B cell (primary cell): ENCODE measurements at places on chromosomes 4 and X. TPM values are rescaled to one million over a fixed set of nuclear protein-coding genes. Genes with fewer than 3 reads are reported as not detected.
A peak's percentile ranks its signal among the peaks of the same experiment; 100 is the strongest.

- H3K4me1 ChIP-seq = no peaks in the 10 kb centered on the region
- no peak overlapping the region for H3K27ac ChIP-seq
- DNase-seq = no peak
- H3K4me3 ChIP-seq = no peak overlapping the region
Measured at GRCh38 chr4:83922402-83922801, 386.5 kb downstream of the GPAT3 start.

DNA sequence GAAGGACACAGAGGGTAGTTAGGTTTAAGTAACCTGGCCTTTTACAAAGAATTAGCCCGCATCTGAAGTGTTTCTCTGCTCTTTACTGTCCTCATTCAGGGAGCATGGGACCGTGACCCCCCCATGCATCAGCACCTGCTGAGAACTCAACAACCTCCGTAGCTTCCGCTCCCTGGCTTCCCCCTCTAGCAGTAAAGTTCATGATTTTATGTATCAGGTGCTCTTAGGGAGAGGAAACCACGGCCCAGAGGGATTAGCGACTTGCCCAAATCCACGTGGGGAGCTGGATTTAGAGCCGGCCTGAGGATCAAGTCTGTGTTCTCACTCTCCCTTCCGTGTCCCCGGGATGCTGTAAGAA lies 284.6 kb upstream of the GATB start:
- no peak overlapping the region for H3K4me3 ChIP-seq
- peaks cover 12% of the 10 kb centered on the region for H3K4me1 ChIP-seq
- H3K27me3 ChIP-seq = peaks cover 3% of the 10 kb centered on the region

DNA sequence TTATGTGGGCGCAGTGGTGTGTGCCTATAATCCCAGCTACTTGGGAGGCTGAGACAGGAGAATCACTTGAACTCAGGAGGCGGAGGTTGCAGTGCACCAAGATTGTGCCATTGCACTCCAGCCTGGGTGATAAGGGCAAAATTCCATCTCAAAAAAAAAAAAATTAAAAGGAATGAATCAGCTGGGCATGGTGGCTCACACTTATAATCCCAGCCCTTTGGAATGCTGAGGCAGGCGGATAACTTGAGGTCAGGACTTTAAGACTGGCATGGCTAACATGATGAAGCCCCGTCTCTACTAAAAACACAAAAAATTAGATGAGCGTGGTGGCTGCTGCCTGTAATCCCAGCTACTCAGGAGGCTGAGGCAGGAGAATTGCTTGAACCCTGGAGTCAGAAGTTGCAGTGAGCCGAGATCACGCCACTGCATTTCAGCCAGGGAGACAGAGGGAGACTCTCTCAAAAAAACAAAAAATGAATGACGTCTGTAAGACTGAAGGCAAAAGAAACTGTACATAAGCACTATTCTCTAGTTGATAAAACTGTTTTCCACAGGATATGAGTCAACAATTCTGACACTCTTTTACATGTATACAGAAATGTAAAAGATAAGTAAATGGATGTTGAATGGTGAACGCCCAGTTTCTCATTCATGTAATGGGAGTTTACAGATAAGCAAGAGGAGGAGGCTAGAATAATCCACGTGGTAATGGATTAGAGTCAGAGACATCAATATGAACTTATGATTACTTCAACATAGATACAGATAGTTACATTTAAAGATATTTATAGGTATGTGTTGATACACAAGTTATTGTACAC lies 22.2 kb downstream of the CENPC start:
- no peak overlapping the region for H3K27ac ChIP-seq
- no peaks in the 10 kb centered on the region for H3K27me3 ChIP-seq
- peaks cover 3% of the 10 kb centered on the region for H3K36me3 ChIP-seq
- DNase-seq = no peak
- peaks cover 8% of the 10 kb centered on the region for H3K4me1 ChIP-seq
- no peak overlapping the region for H3K4me3 ChIP-seq

ATOH1 gene
- polyA plus RNA-seq = not detected in 2 replicates

- no peaks in the 10 kb centered on the region for H3K27me3 ChIP-seq
- peaks cover 14% of the 10 kb centered on the region for H3K4me1 ChIP-seq
- DNase-seq = no peak
- no peak overlapping the region for H3K4me3 ChIP-seq
Measured at GRCh38 chr4:11287055-11287454, 141.6 kb downstream of the HS3ST1 start.

DNA sequence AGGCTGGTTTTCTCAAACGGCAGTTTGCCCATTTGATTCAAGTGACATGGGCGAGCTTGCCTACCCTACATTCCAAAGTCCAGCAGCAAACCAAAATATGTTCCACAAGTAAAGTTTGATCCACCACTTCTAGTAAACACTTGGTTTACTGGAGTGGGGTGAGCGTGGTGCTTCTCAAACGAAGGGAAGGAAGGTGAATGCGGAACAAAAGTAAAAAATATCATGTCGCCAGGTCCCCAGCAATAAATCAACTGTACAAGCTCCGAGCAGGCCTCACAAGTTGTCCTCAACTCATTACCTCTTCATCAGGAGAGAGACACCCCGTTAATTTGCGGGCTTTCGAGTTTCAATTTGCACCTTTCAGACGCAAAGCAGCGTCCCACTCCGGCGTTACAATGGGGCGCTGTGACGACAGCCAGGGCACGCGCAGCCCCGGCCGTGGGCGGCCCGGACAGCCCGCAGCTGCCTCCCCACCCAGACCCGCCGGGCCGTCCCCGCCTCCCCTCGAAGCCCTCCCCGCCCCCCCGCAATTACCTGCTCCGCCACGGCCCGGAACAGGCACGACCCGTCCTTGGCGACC lies 1.0 kb downstream of the OTUD4 start:
- DNase-seq = peak; percentile 91
- H3K27ac ChIP-seq = peak overlapping the region; percentile 94
- no peaks in the 10 kb centered on the region for H3K36me3 ChIP-seq
- peak overlapping the region; percentile 73 for H3K4me3 ChIP-seq
- H3K27me3 ChIP-seq = no peaks in the 10 kb centered on the region

GRCh38 chr4:163535657-163536056 lies 41.2 kb downstream of the TMA16 start:
- H3K27ac ChIP-seq = peak overlapping the region; percentile 42
- H3K27me3 ChIP-seq = no peaks in the 10 kb centered on the region
- H3K36me3 ChIP-seq = peaks cover 80% of the 10 kb centered on the region
- no peak overlapping the region for H3K4me3 ChIP-seq
- DNase-seq = no peak
- no peaks in the 10 kb centered on the region for H3K4me1 ChIP-seq

SPP1 gene
- not detected in 2 replicates for polyA plus RNA-seq

- no peaks in the 10 kb centered on the region for H3K36me3 ChIP-seq
- no peak for DNase-seq
- no peaks in the 10 kb centered on the region for H3K27me3 ChIP-seq
Measured at GRCh38 chr4:100880011-100880410, 362.2 kb upstream of the EMCN start.
